Panc1 (cell line): ENCODE measurements at places on chromosomes 11 and 22. TPM values are rescaled to one million over a fixed set of nuclear protein-coding genes. Genes with fewer than 3 reads are reported as not detected.

OR5I1 gene
- total RNA-seq, result not detected

LAYN gene
- 3.6 TPM for total RNA-seq

NLRP14 gene
- total RNA-seq, result 0.08 TPM

RASD2 gene
- 26.7 TPM for total RNA-seq

VSIG2 gene
- not detected for total RNA-seq

SWAP70 gene
- total RNA-seq, result 96.0 TPM

AP2A2 gene
- total RNA-seq, result 123 TPM

SLC22A9 gene
- total RNA-seq, result not detected
